IMR-90 (cell line): ENCODE measurements at places on chromosomes 5 and 9. TPM values are rescaled to one million over a fixed set of nuclear protein-coding genes. Genes with fewer than 3 reads are reported as not detected.

- DNase-seq, result peak; percentile 17
Observed at GRCh38 chr9:126613651-126614050, at the start of gene LMX1B. TSS of gene LMX1B (plus strand) at chr9:126613928. CDS start at chr9:126614450, 522 bp downstream.

- DNase-seq, result peak; percentile 38
Observed at GRCh38 chr5:78824831-78825281, 160.3 kb downstream of the ARSB start.

GRCh38 chr9:33133186-33133585 lies 34.0 kb downstream of the B4GALT1 start:
- no peak for DNase-seq

- DNase-seq, result peak; percentile 53
Observed at GRCh38 chr9:91395106-91395552, 28.5 kb downstream of the NFIL3 start.

DNA sequence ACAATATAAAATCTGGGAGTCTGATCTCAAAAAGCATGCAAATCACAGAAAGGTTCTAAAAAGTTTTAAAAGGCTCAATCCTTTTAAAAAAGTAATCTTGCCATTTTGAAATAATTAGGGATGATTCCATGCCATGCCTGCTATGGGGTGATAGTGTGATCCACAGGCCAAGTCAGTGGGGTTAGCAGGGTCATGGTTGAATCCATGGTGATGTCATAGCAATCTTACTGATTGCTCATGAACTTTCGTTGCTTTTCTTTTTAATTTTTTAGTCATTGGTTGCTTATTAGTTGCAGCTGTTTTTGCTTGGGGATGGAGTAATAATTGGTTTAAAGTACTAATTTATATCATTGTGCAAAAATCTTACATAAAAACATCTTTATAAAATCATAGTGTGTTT lies 485.0 kb downstream of the ENC1 start:
- no peak for DNase-seq

DNA sequence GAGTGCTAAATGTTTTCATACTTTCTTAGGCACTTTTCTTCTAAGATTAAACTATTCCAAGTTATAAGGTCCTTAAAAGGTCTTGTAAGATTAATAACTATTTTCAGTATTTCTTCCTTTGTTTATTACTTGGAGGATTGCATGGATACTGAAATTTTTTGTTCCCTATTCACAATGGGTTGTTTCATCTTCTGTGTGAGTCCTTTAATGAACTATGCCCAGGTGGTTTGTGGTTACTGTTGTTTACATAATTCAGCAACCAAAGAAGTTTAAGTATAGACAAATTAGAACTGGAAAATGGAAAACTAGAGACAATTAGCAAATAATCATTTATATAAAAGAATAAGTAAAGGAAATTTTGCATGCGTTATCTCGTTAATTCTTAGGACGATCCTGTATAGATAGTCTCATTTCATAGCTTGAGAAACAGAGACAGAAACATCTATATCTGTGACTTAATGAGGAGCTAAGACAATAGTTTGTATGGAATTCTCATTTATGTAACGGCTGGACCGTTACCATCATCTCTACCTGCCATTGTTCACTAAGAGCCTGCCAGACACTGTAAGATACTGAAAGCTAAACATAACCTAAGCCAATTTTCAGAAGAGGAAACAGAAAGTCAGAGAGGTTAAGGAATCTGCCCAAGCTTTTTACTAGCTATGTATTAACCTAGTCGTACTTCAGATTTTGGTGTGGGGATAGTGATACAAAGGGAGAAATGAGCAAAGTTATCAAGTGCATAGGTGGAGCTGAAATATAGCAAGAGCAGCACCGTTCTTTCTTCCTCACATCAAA lies 148.2 kb downstream of the PAM start:
- DNase-seq, result peak; percentile 36

- DNase-seq, result peak; percentile 50
Observed at GRCh38 chr9:21317956-21318923, 13.1 kb upstream of the IFNA5 start.

- no peak for DNase-seq
Observed at GRCh38 chr5:101244621-101245020, 341.5 kb upstream of the ST8SIA4 start.

GRCh38 chr9:86128235-86128822 lies 29.0 kb upstream of the GOLM1 start:
- no peak for DNase-seq

GRCh38 chr9:9002826-9003583 lies 1203.4 kb upstream of the DMAC1 start:
- no peak for DNase-seq

DNA sequence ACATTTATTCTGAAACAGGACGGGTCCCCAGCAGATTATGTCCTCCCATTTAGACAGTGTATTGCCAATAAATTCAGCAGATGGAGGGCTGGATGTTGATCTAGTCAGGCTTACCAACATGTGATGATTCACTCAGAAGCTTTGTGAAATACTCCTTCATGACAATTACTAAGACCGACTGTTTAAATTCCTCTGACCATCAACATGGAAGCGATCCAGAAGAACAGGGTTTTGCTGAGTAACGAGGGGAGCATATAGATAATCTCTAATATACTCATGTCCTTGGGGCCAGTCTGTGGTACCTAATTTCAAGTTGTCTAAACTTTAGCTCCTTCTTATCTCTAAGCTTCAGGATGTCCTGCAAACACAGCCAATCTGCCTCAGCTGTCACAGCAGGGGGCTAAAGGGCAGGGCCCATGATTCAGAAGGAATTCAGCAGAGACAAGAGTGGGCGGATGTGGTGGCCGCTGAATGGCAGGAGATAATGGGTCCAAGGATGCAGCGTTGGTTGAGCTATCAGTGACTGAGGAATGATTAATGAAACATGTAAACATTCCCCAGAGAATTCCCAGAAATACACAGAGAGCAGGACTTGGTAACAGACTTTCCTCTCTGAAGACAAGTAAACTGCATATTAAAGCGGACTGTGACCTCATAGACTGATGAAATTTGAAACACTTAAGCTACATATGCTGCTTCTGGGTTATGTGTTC lies 109.4 kb downstream of the ANKRD55 start:
- DNase-seq, result peak; percentile 100

TXNDC8 gene
- not detected in 2 replicates for total RNA-seq

ZDHHC11 gene
- 0.28 and 0.36 TPM in 2 replicates for total RNA-seq
